Hypothalamus (tissue), 51 donors: ENCODE measurements at places on chromosomes 6 and 20.

DNA sequence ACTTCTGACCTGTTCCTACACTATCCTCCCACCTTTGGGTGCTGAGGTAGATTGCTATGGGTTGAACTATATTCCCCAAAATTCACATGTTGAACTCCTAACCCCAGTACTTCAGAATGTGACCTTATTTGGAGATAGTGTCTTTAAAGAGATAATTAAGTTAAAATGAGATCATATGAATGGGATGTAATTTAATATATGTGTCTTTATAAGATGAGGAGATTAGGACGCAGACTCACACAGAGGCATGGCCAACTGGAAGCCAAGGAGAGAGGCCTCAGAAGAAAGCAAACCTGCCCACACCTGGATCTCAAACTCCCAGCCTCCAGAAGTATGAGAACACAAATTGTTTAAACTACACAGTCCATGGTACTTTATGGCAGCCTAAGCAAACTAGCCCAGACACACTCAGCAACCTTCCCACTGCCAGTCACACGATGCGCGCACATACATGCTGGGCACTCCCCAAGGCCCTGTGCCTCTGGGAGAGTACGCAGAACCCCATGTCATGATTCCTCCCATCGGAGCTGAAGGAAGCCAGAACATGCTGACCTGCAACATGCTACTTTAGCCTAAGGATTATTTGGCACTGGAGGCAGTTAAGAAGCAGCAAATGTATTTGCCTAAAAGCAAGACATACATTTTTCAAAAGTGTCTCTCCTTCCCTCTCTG lies 8.9 kb upstream of the SLC22A1 start:
- DNase-seq, result no peak

DNA sequence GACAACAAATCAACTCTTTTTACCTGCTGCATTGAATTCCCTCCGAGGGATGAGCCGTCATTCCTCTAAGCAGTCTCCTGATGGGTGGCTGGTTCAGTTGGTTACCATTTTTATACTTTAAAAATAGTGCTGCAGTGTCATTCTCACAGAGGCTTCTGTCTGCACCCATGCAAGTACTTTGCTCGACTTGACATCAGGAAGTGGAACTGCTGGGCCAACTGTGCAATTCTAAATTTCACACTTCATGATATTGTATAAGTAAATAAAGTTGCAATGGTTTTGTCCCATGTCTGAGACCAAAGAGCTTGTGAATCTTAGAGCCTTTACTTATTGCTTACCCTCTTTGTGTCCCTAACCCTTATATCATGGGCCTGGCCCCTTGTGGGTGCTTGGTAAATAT lies 2.5 kb downstream of the BTN3A1 start:
- DNase-seq, result no peak

DNA sequence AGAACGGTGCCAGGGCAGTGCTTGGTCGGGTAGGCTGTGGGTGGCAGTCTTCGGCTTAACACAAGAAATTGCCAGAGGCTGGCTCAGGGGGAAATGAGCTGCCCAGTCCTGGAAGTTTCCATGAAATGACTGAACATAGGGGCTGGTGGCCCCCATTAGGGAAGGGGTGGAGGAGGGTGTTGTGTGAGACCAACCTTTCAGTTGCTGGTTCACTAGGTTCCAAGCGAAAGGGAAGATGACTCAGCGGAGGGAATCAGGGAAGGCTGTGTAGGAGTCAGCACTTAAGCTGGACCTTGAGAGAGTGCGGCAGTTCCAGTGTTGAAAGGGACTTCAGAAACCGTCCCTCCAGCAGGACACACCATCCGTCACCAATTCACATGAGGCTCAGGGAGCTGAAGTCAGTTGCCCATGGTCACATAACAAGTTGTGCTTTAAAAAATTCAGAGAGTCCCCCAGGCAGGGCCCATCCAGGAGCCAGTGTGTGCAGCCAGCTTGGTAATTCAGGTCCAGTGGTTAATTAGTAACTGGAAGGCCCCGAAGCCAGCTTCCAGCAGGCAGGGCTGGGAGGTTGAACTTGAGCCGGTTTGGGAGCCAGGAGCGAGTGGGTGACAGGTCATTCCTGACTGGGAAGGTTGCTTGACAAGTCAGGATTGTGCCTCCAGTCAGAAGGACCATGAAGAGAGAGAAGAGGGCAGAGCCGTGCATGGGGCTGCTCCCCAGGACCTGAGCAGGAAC lies at the start of gene SGK2:
TSS of gene SGK2 (plus strand) at position 616 of the 735 bp plus-strand sequence. CDS start 7,469 bp downstream, outside the sequence.
- DNase-seq, result no peak

DNA sequence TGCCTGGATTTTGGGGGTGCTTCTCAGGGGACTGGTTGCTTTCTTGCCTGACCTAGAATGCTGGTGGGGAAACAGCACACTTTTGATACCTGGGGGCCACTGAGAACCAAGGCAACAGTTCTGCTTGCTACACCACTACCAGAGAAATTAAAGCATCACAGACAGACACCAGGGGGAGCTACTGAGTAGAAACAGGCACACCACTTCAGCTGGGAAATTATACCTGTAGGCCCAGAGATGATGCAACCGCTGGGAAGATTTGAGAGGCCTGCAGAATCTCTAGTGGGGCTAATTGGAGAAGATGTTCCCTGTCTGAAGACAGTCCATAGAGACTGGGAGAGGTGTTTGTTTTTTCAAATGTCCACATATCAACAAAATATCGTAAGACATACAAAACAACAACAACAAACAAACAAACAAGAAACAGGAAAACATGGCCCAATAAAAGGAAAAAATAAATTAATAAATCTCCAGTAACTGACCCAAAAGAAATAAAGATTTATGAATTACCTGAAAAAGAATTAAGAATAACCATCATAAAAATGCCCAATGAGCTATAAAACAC lies 129.4 kb upstream of the RIN2 start:
- no peak for DNase-seq

DNA sequence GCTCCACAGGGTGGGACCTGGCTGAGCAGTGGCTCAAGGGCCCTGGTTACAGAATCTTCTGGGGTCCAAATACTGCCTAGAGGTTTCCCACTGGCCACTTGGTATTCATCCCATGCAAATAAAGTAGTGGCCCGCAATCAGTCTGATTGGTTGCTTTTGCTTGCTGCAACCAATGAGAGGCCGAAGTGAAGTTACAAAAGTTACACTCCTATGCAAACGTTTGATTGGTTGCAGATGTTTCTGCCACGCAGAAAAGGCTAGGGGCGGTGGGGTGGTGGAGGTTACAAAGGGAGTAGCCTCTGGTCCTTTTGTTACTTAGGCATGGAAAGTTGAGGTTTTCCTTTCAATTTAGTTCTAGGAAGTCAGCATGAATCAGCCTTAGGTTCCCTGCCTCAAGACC lies 3.6 kb upstream of the NHLRC1 start:
- no peak for DNase-seq
